RWPE1 (cell line): ENCODE measurements at places on chromosomes 11 and 22.

DNA sequence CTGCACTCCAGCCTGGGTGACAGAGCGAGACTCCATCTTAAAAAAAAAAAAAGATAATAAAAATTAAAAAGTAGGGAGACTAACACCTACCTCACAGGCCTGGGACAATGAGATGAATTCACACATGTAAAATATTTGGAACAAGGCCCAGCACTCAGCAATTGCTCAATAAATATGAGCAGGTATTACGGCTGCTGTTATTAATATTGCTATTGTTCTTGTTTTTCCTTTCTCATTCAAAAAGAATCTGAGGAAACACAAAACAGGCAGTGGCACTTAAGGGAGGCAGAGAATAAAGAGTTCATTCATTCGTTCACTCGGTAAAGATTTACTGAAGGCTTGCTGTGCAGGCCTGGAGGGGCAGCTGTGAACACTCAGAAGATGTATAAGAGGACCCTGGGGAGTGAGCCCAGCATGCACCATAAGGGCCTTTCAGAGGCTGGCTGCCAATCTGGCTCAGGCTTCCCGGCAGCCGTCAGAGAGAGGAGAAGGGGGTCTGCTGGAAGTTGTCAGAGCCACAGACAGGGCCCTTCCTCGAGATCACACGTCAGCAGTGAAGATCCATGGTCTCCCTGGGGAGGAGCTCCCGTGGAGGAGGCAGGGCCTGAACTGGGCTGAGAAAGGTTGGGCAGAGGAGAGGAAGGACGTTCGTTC is 51.6 kb upstream of the TCF20 start:
- DNase-seq: no peak

DNA sequence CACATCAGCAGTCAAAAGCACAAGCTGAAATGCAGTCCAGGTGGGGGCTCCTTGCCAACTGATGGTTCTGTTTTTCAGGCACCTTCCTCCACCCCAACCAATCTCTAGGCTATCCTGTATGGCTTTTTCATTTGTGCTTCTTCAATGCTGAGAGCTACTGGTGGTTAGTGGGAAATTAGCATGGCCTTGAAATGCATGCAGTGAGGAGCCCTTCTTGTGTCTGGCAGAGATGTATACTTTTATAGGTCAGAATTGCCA is 167.4 kb downstream of the NAV2 start:
- no peak for DNase-seq

- no peak for DNase-seq
Observed at GRCh38 chr11:90795746-90796145, 572.9 kb upstream of the CHORDC1 start.

DNA sequence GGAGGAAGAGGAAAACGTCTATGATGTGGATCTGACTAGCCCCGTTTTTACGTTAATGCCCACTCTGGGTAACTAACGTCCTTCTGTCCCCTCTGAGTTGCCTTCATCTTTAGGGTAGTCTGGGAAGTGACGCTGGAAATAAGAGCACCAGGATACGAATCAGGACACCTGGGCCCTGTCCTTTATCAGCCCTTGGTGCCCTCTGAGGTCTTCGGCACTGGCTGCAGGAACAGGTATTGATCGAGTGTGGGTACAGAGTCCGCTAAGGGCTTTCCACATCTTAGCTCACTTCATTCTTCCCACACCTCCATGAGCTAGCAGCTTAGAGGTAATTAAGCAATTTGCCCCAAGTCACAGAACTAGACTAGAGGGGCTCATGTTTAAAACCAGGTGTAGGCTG is 223.8 kb downstream of the DBX1 start:
- DNase-seq: no peak

GRCh38 chr11:60069450-60069849 is 13.0 kb downstream of the MS4A3 start:
- DNase-seq: no peak

DNA sequence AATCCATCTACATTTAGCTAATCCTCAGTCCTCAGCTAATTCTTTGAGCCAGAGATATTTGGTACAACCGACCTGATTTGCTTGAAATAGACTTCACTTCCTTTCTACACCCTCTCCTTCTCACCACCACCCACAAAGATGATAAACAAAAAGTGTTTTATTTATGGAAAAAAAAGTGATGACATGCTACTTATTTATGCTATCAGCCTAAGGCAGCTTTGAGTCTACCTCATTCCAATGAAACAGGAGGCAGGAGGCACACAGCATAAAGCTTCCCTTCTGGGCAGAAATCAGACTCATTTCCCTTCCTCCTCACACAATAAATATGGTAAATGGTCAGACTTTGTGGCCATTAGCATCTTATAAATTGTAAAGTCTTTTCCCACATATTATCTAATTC is 325.7 kb downstream of the SOX6 start:
- no peak for DNase-seq

- DNase-seq: peak; percentile 17
Observed at GRCh38 chr11:32511926-32512325, 71.7 kb upstream of the EIF3M start.

DNA sequence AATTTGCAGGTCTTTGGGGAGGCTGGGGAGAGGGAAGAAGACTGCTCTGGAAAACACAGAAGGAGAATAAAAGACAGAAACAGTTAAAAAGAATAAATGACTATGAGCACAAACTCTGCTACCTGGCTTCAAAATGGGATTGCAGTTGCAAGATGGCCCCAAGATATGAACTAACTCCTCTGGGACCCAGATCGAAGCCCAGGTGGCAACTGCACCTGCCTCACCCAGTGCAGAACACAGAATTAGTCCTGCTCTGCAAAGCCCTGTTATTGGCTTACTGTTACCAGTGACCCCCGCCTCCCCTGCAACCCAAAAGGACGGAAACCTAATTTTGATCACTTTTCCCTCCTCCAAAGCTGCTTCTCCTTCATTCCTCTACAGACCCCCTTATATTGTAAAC is 35.9 kb upstream of the POU2AF1 start:
- no peak for DNase-seq

GRCh38 chr22:29348956-29349355 is 33.5 kb upstream of the RASL10A start:
- DNase-seq: peak; percentile 94

- DNase-seq: no peak
Observed at GRCh38 chr11:92839450-92839849, 130.0 kb upstream of the MTNR1B start.

GRCh38 chr22:44855855-44856254 is 103.5 kb downstream of the ARHGAP8 start:
- DNase-seq: no peak

DNA sequence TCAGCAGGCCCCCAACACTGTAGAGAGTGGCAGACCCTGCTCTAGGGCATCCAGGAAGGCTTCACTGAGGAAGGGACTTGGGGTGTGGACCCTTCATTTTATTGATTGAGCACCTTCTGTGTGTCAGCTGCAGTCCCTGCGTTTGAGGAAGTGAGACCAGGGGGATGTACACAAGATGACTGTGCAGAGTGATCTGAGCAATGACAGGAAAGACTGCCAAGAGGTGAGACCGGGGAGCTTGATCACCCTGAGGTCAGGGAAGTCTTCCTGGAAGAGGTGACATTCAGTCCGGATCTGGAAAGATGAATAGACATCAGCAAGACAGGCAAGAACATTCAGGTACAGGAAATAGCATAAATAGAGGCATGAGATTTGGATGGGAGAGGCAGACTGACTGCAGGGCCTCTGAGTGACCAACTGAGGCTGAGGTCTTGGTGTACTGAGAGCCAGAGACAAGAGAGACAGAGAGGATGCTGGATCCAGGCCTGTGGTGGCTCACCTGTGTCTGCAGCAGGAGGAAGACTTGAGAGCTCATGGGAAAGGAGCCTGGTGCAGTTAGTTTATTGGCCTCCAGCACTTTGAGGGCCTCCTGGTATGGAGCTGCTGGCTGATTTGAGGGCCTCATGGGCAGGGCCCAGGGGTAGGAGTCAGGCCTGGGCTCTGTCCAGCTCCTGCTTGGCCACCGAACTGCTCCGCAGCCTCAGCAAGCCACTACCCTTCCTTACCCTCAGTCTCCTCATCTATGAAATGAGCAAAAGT is 5.2 kb downstream of the DGAT2 start:
- no peak for DNase-seq

DNA sequence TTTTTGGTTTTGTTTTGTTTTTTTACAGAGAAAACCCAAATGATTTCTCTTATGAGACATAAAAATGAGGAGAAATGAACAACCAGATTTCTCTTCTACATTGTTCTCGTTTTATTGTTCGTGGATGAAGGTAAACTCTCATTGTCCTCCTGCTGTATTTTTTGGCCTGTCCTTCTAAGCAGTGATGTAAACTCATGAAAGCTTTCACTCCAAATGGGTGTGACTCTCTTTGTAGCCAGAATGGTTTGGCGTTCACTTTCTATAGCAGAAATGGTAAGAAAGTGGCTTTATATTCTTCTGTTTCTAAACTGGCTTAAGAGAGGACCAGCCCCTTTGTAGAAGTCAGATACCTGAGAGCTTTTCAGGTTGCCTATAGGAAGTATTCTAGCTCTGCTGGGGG is 15.5 kb upstream of the BMAL1 start:
- DNase-seq: no peak

DNA sequence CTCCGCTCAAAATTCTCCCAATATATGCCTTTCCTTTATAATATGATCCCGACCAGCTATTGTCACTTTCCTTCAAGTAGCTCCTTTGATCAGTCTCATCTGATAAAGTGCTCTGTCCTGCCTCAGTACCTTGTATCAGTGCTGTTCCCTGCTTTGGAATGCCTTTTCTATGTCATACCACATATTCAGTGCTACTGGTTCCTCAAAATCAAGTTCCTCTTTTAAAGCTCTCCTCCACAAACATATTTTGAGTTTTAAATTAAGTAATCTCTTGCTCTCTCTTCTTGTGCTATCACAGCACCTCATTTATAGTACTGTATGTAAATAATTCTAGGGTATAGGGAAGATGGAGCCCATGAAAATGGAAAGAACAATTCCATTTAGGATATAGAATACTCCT is 137.1 kb upstream of the CTSC start:
- DNase-seq: no peak

GRCh38 chr11:126436209-126436755 is 80.8 kb downstream of the ST3GAL4 start:
- DNase-seq: no peak

DNA sequence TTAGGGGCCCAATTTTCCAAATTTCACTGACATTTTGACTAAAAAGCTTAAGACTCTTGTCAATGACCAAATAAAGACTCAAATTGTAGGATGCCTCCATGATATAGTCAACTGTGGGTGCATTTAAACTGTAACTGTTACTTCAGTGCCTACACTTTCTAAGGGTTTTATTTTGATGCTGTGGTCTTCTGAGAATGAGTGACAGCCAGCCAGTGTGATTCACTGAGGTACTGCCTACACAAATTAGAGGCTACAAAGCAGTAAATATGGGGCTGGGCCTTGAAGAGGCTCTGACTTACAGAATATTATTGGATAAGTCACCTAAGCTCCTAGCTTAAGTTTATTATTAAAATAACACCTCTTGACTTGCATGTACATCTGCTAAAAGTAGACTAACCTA is 210.6 kb downstream of the SWAP70 start:
- DNase-seq: no peak
